ENCODE measurements at places on chromosomes 2 and 18. TPM values are rescaled to one million over a fixed set of nuclear protein-coding genes. Genes with fewer than 3 reads are reported as not detected.
A peak's percentile ranks its signal among the peaks of the same experiment; 100 is the strongest.

Gene RPE
- 22.6 TPM for total RNA-seq

Gene SLC19A3
- total RNA-seq, result 0.54 TPM

Gene LBX2
- 0.51 TPM for total RNA-seq

DNA sequence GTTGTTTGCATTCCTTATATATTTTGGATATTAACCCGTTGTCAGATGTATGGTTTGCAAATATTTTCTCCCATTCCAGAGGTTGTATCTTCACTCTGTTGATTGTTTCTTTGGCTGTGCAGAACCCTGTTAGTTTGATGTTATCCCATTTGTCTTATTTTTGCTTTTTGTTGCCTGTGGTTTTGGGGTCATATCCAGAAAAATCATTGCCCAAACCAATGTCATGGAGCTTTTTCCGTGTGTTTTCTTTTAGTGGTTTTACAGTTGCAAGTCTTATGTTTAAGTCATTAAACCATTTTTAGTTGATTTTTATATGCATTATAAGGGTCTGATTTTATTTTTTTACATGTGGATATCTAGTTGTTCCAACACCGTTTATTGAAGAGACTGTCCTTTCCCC, 35.8 kb downstream of the PPIG start:
- no peak for DNase-seq

GRCh38 chr2:240195316-240195861, 54.9 kb upstream of the OTOS start:
- DNase-seq, result no peak

- DNase-seq, result no peak
These were observed 39.5 kb upstream of the LHCGR start for GRCh38 chr2:48795065-48795464.

- peak; percentile 86 for DNase-seq
These were observed 54.0 kb downstream of the GATA6 start for GRCh38 chr18:22223254-22223964.

DNA sequence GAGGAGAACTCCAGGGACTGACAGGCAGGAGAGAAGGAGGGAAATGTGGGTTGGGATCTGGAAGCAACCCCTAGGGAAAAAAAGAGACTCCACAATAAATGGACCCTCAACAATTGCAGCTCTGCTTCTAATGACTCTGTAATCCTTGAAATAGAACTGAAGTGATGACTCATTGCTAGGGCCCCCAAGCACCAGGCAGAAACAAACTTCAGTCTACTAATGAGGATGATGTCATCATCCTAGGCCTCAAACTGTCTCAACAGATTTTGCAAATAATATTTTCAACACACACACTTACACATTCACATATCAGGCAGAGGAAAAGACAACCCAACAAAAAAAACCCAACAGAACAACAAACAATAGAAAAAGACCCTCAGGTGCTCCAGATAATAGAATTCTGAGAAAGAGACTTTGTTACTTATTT, 143.3 kb downstream of the HDAC4 start:
- DNase-seq, result no peak

DNA sequence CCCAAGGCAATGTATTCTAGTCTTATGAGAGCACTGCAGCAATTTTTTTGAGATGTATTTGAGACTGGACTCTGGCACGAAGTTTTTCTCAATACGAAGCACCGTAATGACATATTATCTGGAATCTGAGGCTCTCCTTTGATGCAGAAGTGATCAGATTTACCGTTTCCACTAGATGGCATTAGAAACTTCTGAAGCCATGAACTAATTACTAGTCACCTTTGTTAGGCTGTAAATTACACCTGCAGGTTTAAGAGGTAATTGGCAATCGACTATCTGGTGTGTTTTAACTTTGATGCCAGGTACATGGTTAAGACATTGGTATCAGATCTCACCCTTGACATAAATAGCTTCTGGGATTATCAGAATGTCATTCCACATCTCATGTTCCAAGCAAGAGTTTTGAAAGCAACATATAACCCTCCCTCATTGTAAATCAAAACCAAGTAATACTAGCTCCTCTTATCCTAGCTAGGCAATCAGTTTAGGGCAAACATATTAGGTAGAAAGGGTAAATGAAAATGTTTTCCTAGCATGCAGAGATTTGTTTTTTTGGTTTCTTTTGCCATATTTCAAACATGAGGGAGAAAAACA, 254.6 kb upstream of the SPRED2 start:
- no peak for DNase-seq
